NCI-H1930 (cell line): ENCODE measurements at places on chromosomes 2 and 18.

GRCh38 chr2:18077231-18077630, 198.8 kb downstream of the KCNS3 start:
- DNase-seq: no peak

- DNase-seq: no peak
These were observed 9.6 kb downstream of the TRIM54 start for GRCh38 chr2:27291865-27292264.

DNA sequence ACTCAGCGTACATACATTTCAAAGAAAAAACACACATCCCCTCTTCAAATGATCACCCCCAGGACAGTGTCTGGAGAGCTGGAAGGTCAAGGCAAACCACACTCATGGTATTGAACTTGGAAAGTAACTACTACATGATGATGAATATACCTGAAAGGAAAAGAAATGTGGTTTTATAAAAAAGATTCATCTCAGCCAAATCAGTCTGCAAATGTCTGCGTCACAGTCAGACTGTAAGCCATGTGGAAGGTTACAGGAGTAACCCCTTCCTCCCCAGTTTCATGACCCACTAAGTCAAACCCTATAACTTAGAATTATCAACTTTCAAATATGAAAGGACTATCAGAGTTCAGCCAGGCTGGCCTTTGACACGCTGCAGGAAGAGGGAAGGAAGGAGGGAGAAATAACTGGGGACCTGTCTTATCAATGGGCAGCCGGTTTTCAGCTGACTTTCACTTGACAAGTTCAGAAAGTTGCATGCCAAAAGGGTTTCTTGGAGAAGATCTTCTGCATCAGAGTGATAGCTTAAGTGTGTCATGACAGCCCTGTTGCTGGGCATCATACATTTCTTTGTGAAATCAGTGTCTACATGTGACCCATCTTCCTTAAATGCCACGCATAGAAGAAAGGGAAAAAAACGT, 7.0 kb upstream of the BMP10 start:
- DNase-seq: no peak

DNA sequence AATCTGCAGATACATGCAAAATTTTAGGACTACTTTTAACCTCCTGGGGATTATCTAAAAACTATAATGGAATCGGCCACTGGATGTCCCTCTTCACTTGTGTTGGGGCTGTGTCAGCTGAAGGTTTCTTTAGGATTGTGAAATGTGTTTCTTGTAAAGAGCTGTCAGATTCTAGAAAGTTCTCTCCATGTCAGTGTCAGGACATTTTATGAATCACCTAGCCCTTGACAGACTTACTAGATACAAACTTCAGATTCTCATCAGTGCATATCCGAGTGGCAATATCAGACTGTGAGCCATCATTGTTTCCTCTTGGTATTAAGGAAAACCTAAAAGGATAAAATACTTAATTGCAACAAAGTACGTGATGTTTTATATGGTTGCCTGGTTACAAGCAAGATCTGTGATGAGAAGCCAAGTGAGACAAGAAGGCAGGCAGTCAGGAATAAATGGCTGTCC, 107.3 kb downstream of the CPS1 start:
- no peak for DNase-seq

GRCh38 chr2:215755641-215756345, 257.6 kb downstream of the MREG start:
- no peak for DNase-seq

- DNase-seq: no peak
These were observed 51.2 kb upstream of the PXDN start for GRCh38 chr2:1795261-1796231.

DNA sequence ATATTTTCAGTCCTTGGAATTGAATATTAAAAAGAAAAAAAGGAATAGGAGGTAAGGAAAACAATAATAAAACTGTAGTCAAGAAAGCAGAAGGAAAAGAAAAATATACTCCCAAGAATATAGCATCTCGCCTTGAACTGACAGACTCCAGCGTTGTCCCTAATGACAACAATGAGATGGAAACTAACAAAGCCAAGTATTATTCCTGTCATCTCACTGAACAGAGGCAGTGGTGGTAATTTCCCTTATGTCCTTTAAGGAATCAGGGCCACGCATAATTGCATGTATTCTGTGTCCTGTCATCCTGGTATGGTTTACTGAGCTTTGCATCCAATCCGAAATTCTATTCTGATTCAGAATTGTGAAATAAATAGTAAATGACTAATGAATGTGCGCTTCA, 158.9 kb downstream of the LRRTM4 start:
- no peak for DNase-seq

- DNase-seq: no peak
These were observed 168.7 kb upstream of the HDAC4 start for GRCh38 chr2:239569401-239570090.

GRCh38 chr18:27723168-27723567, 453.8 kb downstream of the CDH2 start:
- DNase-seq: no peak

- DNase-seq: no peak
These were observed 101.7 kb upstream of the PGAP1 start for GRCh38 chr2:197028230-197028629.

DNA sequence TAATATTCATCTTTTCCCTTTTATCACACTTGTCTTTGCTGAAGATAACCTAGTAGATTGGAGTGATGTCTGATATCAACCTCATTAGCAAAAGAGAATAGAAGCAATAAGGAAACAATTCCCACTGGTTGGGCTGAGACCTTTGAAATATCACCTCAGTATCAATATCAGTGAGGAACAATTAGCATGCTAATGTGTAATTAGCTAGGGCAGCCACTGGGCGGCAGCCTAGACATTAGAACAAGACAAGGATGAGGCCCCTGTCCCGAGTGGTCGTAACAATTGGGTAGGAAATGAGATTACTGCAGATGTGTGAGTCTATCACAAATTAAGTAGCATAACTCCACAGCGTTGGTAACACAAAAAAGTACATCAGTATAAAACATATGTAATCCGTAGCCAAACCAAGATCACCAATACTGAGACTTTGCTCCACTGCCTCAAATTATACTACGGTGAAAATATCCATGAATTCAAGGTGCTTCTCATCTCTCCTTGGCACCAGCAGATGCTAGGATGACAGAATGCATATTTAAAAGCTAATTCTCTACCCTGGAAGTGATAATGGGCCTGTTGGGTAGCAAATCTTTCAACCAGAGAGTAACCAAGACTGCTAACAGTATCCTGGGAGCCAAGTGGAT, 99.1 kb downstream of the ALPK2 start:
- DNase-seq: peak; percentile 45
